Activated naive CD8-positive, alpha-beta T cell treated with anti-CD3 and anti-CD28 coated beads, Interleukin-2, amount 50 U/mL, for 16 hours (primary cell): ENCODE measurements at places on chromosomes 5 and 9.

GRCh38 chr5:73444499-73445438 is 3.8 kb downstream of the FOXD1 start:
- DNase-seq = no peak

DNA sequence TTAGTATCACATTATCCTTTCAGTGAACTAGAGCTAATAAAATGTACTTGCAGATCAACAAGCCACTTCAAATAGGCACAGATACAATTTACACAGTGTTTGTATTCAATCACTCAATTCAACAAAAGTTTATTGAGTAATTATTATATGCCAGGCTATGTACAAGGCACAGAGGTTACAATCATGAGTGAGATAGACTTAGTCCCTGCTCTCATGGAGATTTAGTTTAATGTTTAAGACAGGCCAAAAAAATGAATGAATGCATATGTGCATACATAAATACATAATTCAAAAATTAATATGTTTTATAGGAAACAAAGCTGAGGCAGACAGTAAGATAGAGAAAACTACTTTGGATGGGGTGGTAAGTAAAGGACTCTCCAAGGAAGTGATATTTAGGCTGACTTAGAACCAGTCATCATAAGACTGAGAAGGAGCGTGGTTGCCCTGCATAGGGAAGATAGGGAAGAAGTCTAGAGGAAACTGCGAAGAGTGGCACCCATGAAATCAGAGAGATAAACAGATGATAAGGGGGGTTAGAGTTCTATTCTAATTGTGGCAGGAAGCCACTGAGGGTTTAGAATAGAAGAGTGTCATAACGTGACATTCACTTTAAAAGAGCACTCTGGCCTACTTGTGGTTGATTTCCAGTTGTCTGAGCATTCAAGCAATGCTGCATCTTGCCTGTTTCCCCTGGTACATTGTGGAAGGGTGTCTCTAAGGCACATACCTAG is 49.7 kb upstream of the GRAMD2B start:
- no peak for DNase-seq

DNA sequence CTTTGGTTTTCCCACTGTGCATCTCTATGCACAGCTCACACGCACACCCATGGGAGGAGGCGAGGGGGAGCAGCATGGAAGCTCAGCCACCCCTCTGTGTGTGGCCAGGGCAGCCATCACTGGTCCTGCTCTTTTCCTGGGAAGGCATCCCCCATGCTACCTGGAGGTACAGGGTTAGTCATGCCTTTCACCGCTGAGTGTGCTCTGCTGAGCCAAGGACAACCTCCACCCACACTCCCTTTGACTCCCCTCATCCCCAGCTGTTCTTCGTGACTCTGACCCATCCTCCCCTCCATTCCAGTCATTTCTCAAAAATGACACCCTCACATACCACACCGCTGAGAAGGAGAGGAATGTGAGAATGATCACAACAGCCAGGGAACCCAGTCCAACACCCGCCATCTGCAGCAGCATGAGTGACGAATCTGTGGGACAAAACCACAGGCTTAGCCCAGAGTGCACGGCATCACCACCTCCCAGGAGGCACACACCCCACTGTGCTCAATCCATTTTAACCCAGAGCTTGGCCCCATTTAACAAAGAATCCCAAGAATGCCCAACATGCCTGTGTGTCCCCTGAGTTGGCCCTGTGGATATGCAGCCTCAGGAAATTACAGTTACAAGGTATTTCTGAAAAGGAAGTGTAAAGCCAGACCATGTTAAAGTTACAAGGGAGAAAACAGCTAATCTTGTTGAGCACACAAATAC is 133.4 kb downstream of the SUSD1 start:
- DNase-seq = no peak

DNA sequence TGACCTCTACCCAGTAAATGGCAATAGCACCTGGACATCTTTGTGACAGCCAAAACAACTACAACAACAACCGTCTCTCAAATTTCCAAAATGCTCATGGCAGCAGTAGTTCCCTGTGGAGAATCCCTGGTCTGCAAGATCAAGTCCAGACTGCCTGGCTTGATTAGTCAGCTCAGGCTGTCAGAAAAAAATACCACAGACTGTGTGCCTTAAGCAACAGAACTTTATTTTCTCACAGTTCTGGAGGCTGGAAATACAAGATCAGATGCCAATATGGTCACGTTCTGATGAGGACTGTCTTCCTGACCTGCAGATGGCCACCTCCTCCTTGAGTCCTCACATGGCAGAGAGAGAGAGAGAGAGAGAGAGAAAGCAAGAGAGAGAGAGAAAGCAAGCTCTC is 52.3 kb upstream of the MOCS2 start:
- DNase-seq = no peak

- DNase-seq = no peak
Observed at GRCh38 chr5:93053825-93054224, 527.2 kb downstream of the NR2F1-AS1 start.

DNA sequence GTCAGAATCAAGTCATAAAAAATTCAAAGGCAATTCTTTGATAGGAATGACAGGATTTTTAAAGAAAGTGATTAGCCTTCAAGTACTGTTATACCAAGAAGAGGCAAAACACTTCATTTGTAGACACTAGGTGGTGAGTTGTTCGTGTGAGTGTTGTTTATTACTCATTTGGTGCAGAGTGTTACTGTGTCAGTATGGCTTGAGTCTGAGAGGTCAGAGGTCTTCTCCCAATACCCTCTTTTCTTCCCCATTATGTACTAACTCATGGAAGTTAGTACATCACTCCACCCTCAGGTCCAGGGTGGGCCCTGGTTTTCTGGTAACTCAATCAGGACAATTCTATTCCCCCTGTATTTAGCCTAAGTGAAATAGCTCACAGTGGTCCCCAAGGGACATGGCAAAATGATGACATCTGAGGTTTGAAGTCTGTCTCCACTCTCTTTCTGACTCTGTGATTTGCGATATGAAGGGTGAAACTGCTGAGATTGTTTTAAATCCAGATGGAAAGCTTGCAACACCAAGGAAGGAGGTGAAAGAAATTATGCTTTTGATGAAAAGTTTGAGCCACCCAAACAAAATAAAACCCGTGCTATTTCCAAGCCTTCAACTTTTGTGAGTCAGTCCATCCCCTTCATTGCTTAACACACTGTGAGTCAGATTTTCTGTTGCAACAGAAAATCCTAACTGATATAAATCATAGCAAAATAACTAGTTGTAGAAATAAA is 56.8 kb downstream of the NUDT12 start:
- no peak for DNase-seq

DNA sequence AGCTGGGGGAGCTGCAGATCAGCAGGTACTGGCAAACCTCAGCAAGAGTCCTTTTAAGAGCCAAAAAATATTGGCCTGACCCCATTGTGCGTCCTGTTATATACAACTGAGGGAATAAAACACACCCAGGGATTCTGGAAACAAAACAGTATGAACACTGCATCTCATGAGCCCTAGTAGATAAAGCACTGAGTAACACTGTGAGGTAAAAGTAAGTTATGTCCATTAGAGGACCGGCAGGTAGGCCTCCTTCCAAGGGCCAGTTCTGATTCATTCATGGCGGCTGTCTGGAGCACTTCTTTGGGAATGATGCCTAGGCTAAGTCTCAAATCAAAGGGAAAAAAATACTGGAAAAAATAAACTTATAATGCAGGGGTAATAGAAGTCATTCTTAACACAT is 64.9 kb downstream of the PDE4D start:
- no peak for DNase-seq

GRCh38 chr9:112725961-112726360 is 8.0 kb upstream of the INIP start:
- no peak for DNase-seq

DNA sequence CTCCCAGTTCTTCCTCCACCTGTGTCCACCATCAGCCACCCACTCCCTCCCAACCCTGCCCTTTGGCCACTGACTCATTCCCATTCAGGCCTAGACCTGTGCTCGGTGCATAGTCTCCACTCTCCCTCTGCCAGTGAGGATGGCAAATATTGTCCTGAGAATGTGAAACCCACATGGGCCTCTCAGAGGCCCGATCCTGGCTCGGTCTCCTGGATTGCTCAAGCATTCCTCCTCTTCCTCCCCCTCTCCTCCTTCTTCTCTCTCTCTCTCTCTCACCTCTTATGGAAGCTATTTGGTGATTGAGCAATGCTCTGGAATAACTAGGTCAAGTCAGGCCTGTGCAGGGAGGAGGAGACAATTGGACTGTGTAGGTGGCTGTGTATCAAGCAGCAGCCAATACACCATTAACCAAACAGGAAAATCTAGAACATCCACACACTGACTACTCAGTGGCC is 99.9 kb downstream of the KLF4 start:
- DNase-seq = no peak

- DNase-seq = no peak
Observed at GRCh38 chr9:137441289-137441934, at the start of gene ENTPD8. ENTPD8 (minus strand) TSS chr9:137441357; CDS start chr9:137438285, 3,072 bp downstream.

DNA sequence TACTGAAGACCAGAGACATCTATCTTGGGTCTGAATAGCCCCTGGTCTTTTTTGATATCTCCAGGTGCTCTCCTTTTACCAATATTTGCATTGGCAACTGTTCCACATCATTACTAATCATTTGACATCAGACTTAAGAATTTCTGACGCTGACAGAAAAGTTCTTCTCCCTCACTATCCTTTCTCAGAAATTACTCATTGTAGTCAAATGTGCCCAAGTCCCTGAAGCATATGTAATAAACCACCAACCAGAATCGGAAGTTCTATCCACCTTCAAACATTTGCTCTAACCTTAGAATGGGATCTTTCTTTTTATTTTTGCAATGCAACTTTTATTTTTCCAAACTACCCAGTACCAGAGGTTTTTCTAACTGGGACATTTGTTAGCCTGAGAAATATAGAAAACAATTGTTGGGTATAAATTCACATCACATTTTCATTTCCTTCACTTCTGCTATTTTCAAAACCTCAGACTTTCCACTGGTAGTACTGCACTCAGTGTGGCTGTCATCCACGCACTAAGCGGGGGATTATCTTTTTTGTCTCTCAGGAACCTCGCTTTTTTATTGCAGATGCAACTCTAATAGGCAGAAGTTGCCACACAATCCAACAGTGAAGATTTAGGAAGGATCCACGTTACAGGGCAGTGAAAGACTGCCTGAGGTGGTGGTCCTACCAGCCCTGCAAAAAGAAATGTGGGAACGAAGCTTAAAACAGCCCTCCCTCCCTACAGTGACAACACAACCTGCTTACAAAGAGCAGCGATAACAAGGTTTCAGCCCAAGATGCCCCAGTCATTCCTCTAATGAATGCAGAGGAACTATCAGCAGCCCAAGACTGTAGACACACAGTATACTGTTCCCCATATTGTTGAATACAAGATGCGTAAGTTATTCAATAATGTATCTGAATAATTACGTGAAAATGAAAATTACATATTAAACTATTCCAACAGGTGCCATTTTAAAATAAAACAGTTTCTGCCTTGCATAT is 201.2 kb downstream of the EBF1 start:
- no peak for DNase-seq

GRCh38 chr5:109484597-109484996 is 74.8 kb upstream of the PJA2 start:
- no peak for DNase-seq

DNA sequence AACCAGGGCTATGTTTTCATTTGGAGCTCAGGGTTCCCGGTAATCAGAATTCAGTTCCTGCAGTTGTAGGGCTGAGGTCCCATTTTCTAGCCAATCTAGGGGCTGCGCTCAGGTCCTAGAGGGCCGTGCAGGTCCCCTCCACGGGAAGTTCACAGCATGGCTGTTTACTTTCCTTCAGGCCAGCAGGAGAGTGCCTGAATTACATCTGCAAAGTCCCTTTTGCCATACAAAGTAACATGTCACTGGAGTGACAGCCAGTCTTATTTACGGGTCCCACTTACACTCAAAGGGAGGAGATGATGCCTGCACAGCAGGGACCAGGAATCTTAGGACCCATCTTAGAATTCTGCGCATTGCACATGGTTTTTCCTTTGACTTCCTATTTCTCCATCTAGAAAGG is 29.9 kb upstream of the TGFBI start:
- DNase-seq = no peak

DNA sequence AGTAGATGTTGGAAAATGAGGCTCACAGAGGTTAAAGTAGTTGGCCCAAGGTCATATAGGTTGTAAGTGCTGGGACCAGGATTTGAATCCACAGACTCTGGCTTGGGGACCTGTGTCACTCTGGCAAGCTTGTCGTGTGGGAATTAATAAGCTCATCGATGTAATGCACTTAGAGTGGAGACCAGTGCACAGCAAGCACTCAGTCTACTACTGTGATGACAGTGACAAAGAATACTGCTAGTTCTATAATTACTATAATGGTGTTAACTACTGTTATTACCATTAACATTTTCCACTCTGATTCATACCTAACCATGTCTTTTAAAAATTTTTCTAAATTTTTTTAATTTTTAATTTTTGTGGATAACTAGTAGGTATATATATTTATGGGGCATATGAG is 12.8 kb downstream of the PAM start:
- no peak for DNase-seq

GRCh38 chr5:114957384-114957783 is 212.3 kb downstream of the TRIM36 start:
- DNase-seq = no peak

GRCh38 chr9:1222511-1222910 is 172.4 kb downstream of the DMRT2 start:
- DNase-seq = no peak

- no peak for DNase-seq
Observed at GRCh38 chr9:5840788-5841187, 7.9 kb upstream of the ERMP1 start.

- no peak for DNase-seq
Observed at GRCh38 chr9:137467161-137467581, 8.0 kb upstream of the NSMF start.

DNA sequence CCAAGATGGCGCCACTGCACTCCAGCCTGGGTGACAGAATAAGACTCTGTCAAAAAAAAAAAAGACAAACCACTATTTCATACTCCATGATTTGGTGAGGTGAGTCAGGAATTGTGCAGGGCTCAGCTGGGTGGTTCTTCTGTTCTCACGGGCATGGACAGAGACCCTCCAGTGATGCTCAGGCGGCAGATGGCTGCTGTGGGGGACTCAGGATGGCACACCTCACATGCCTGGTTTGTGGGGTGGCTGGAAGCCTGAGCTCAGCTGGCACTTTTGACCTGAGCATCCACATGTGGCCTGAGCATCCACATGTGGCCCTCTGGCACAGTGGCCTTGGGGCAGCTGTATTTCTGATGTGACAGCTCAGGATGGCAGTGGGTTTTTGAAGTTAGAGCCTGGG is 217.2 kb downstream of the IRX2 start:
- no peak for DNase-seq

DNA sequence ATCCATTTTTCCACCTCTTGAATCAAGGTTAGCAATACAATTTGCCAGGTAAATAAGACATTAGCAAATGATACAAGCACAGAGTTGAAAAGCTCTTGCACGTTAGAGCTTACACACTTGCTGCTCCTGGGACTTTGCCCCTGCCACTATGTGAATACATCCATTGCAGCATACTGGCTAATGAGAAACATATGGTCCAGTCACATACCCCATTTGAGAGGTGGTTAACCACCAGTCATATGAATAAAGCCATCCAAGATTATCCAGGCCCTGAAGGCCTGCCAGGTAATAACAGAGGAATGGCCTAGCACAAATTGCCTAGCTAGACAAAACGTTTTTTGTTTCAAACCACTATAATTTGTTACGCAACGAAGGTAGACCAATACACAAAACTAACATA is 45.8 kb upstream of the FTMT start:
- no peak for DNase-seq
